ENCODE measurements at places on chromosomes 12 and 14.
A peak's percentile ranks its signal among the peaks of the same experiment; 100 is the strongest.

DNA sequence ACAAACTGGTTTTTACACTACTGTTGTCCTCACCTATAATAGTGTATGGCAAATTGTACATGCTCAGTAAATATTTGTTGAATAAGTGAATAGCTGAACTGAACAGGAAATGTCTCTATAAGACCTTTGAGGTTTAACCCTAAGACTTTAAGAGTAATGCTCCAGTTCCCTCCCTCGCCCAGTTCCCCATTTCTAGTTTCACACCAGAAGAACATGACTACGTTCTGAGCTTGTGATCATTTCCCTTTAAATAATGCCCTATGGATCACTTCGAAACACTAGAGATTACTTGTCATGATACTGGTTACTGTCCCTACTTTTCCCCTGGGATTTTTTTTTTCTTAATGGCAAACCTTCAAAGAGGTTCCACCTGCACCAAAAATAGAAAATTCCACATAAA is 69.3 kb downstream of the PRKD1 start:
- no peak for DNase-seq

DNA sequence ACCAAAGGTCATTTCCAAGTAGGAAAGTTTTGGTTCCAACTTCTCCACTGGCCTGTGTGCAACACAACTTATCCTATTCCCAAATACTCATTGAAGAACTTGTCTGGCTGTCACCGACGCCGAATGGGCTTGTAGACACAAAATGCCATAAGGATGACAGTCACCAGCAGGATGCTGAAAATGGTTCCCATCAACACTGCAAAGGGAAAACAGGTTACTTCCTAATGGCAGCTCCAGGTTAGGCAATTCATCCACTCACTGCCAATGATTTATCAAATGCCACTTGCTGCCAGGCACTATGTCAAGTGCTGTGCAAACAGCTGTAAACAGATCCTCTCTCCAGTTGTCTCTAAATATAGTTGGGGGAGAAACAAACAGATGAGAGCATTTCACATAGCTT is 6.1 kb downstream of the C12orf76 start:
- DNase-seq = no peak

DNA sequence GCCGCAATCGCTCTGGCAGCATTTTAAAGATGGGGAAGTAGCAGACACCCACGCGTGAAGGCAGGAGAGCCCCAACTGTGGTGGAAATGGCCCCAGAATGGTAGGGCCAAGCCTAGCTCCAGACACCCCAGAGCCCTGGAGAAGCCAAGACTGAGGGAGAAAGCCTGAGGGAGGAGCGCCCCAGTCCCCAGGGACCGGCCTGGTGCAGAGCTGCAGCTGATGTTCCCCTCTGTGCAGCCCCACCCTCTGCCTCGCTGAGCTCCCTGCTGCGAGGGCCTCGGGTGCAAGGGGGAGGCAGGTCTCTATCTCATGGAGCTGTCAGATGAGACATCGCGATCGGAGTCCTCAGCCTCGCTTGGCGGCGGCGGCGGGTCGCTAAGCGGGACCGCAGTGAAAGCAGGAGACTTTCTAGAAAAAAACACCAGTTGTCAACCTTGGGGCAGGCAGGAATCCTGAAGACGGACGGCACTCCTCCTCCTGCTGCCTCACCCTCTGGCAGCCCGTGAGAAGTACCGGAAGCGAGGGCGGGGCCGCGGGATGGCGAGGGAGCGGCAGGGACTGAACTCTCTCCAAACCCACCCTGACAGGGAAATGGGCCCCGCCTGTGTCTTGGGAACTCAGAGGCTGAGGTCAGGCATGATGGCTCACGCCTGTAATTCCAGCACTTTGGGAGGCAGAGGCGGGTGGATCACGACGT is 6.0 kb downstream of the GAPDH start:
- DNase-seq = no peak

- DNase-seq = no peak
These were observed 9.4 kb downstream of the WASHC3 start for GRCh38 chr12:102052192-102053061.

DNA sequence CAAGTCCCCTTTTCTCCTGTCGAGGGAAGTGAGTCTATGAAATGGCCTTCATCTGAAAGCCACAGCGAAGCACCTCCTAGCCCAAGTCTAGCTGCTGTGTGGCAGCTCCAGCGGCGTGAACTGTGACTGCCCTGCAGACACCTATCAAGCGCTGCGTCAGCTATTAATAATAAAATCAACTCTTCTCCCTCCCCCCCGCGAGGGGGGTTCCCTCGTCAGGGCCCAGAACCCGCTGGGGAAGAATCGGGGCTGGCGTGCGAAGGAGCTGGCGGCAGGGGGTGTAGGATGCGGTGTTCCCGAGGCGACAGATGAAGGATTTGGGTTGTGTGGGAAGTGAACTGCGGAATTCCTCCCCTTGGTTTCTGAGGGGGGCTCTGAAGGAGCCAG is 662 bp upstream of the ATP2A2 start:
- DNase-seq = peak; percentile 70

- DNase-seq = no peak
These were observed 51.9 kb downstream of the GALNT8 start for GRCh38 chr12:4771960-4772566.

GRCh38 chr14:96525452-96525851 is 23.3 kb downstream of the PAPOLA start:
- DNase-seq = no peak

DNA sequence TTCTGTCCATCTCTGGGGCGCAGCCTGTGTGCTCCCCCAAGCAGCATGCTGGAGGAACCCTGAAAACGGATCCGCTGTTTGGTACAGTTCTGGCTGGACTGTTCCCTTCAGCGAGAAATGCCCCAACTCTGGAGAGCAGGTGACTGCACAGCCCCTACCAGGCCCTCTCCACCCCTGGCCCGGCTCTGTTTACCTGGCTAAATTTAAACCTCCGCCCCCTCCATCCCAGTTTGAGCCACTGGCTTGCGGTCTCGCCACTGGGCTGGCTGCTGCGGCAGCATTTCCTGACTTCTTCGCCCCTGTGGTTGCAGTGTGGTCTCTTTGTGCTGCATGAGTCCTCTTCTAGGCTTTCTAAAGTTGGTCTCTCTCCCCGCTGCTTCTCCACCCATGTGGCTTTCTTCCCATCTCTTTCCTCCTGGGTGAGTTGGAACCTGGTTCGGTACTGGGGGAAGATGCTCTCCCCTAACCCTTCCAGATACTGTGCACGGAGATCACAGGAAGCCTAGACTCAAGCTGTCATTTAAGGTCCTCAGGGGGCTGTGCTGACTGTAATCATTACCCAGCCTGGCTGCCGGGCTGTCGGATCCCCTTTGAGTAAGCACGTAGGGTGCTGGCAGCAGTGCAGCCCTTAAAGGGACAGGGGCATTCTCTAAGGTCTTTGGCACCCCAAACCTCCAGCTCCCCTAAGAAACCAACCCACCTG is 60.6 kb downstream of the FBXL14 start:
- no peak for DNase-seq

- no peak for DNase-seq
These were observed at the start of gene TDRD9 for GRCh38 chr14:103928011-103928890. TDRD9 (plus strand) TSS chr14:103928456; CDS start chr14:103928510, 54 bp downstream.

DNA sequence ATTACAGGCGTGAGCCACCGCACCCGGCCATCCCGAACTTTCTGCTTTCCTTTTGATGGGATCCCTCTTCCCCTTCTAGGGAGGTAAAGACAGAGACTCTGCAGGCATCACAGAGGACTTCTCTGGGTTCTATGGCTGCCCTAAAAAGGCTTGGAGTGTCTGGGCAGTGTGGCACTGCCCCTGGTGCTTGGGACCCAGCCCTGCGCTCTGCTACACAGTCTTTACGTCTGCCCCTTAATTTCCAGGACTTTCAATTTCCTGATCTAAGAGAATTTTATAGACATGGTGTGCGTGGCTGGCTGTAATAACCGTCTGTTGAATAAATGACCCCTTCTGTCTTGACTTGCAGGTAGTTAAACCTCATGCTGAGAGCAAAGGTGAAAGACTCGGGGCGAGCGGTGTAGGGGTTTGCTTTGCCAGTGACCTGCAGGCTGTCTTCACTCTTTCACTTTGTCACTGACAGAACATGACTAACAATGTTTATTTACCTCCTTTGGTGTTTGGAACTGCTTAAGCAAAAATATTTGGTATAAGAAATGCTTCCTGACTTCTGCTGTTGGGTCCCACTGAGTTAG is 110.9 kb upstream of the MAP1LC3B2 start:
- no peak for DNase-seq

Measured in neuronal stem cell (in vitro differentiated cells).